Activated naive CD4-positive, alpha-beta T cell (primary cell): ENCODE measurements at places on chromosomes 5 and 9.

GRCh38 chr9:4152876-4153275 is 147.0 kb downstream of the GLIS3 start:
- no peak for DNase-seq

DNA sequence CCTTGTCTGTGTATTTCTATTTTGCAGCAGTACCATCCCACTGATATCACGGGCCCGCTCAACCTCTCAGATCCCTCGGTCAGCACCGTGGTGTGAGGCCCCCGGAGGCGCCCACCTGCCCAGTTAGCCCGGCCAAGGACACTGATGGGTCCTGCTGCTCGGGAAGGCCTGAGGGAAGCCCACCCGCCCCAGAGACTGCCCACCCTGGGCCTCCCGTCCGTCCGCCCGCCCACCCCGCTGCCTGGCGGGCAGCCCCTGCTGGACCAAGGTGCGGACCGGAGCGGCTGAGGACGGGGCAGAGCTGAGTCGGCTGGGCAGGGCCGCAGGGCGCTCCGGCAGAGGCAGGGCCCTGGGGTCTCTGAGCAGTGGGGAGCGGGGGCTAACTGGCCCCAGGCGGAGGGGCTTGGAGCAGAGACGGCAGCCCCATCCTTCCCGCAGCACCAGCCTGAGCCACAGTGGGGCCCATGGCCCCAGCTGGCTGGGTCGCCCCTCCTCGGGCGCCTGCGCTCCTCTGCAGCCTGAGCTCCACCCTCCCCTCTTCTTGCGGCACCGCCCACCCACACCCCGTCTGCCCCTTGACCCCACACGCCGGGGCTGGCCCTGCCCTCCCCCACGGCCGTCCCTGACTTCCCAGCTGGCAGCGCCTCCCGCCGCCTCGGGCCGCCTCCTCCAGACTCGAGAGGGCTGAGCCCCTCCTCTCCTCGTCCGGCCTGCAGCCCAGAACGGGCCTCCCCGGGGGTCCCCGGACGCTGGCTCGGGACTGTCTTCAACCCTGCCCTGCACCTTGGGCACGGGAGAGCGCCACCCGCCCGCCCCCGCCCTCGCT is 1.9 kb downstream of the LRRC26 start:
- no peak for DNase-seq

DNA sequence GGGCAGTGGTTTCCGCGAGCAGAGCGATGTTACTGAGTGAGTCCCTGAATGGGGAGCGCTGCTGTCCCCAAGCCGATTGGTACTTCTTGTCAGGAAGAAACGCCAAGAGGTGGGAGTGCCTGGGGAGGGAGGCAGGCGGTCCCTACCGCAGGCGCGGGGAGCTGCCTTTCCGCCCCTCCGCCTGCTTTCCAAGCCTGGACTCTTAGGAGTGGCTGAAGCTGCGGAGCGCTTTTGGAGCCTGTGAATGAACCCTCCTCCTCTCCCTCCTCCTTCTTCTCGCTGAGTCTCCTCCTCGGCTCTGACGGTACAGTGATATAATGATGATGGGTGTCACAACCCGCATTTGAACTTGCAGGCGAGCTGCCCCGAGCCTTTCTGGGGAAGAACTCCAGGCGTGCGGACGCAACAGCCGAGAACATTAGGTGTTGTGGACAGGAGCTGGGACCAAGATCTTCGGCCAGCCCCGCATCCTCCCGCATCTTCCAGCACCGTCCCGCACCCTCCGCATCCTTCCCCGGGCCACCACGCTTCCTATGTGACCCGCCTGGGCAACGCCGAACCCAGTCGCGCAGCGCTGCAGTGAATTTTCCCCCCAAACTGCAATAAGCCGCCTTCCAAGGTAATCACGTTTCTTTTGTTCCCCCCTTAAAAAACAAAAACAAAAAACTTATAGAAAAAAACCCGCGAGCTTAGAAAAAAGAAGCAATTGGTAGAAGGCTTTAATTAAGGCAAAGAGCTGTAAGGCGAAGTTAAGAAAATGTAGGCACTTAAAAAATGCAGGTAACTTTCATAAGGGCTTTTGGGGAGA is at the start of gene VCAN:
TSS of gene VCAN (plus strand) at position 340 of the 808 bp plus-strand sequence. CDS start 11,775 bp downstream, outside the sequence.
- no peak for DNase-seq

DNA sequence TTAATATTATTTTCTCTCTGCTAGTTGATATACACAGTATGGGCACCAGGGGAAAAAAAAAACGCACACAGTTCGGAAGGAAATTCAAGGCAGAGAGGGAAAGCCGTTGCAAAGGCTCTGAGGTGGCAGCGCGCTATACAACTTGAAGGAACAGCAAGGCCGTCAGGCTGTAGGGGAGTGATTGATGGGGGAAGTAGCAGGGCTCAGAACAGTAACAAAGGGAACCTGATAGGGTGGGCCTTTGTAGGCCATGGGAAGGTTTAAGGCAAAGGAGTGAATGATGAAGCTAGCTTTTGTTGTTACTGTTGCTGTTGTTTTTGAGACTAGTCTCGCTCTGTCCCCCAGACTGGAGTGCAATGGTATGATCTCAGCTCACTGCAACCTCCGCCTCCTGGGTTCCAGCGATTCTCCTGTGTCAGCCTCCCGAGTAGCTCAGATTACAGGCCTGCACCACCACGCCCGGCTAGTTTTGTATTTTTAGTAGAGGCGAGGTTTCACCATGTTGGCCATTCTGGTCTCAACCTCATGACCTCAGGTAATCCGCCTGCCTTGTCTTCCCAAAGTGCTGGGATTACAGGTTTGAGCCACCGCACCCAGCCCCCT is 27.0 kb downstream of the AQP7 start:
- DNase-seq, result no peak

GRCh38 chr5:122077366-122078115 is 518 bp downstream of the LOX start:
- no peak for DNase-seq

- no peak for DNase-seq
Observed at GRCh38 chr5:54529565-54529964, 12.0 kb downstream of the SNX18 start.

DNA sequence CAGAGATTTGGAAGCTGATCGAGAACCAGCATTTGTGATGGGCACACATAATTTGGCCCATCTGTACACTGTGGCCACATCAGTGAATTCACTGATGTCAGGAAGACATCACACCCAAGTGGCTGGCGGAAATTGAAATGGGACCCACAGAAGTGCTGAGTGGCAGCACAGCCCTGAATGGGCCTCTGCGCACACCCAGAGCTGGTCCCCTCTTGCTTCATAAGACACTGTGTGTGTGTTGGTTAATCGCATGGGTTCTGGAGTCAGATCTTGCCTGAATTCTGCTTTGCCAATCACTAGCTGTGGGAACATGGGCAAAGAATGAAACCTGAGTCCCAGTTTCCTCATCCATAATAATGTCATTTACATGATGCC is 72.2 kb downstream of the PCSK5 start:
- DNase-seq, result no peak

DNA sequence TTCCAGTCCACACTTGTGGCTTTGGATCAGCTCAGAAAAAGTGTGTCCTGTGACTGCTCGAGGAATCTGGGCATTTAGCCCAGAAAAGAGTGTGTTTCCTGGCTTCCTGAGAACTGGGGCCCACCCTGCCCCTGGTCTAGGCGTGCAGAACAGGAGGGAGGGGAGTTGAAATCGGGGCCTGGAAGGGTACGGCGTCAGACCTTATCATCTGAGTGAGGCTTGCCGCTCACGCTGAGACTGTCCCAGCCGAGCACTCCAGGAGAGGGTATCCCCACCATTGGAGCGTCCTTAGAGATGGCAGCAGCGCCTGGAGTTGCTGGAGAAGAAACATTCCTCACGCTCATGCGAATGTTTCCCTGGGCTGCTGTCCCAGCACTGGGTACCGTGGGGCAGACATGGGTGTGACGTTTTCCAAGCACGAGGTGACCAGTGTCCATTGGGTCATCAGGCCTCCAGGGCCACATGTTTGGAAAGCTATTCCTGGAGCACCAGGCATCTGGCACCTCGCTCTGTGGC is 22.5 kb downstream of the NEK6 start:
- no peak for DNase-seq

GRCh38 chr9:12698986-12699385 is 5.8 kb downstream of the TYRP1 start:
- DNase-seq, result no peak

- DNase-seq, result no peak
Observed at GRCh38 chr5:132279801-132280200, 14.4 kb upstream of the SLC22A4 start.

DNA sequence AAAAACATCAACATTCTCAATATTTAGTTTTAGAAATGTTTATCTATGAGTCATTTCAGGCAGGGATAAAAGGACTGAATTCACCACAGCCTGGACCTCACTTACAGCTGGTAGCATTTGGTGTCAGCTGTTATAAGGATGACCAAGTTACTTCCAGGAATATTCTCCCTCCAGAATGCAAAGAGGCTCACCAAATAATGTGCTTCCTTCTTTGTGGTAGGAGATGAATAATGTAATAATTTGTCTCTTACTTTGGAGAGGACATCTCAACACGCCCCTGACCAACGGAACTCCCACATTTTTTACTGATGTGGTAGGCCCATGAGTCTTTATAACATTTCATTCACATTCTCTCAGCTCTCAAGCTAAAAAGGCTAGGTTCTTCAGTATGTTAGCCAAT is 825.9 kb upstream of the GRAMD2B start:
- DNase-seq, result no peak

GRCh38 chr5:651296-652022 is 39.3 kb downstream of the CEP72 start:
- no peak for DNase-seq

DNA sequence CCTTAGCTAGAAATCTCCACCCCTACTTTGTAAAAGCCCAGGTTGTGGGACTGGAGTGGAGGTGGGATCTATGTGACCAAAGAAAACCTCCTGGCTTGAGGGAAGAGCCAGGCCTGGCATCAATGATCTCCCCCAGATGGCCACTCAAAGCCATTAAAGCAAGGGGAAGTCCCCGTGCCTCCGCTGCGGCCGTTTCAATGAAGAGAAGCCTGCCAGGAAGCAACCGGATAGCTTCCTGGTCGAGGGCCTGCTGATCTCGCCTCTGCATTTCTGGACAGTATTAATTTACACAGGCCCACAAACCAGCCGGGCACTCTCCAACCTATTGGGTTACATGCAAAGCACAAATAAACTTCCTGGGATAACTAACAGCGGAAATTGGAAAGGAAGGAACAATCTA is 160.5 kb upstream of the MSX2 start:
- no peak for DNase-seq

DNA sequence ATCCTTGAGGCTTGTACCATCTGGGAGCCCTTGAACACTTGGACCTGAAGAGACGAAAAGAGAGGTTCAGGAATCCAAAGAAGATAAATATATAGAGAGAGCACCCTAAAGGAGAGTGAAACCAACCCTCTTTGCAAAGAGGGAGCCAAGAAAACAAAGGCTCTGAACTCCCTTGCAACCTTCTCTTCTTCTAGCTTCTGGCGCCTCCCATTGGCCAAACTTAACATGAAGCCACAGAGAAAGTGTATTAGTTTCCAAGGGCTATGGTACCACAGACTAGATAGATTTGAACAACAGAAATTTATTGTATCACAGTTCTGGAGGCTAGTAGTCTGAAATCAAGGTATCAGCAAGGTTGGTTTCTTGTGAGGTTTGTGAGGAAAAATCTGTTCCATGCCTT is 175.1 kb downstream of the HCN1 start:
- DNase-seq, result no peak

GRCh38 chr9:76086539-76086938 is 196.1 kb downstream of the PCSK5 start:
- DNase-seq, result no peak
